Smooth muscle cell of the brain vasculature (primary cell): ENCODE measurements at places on chromosomes 5 and 9.

GRCh38 chr5:102107865-102108264 is 188.2 kb downstream of the SLCO4C1 start:
- DNase-seq, result no peak

DNA sequence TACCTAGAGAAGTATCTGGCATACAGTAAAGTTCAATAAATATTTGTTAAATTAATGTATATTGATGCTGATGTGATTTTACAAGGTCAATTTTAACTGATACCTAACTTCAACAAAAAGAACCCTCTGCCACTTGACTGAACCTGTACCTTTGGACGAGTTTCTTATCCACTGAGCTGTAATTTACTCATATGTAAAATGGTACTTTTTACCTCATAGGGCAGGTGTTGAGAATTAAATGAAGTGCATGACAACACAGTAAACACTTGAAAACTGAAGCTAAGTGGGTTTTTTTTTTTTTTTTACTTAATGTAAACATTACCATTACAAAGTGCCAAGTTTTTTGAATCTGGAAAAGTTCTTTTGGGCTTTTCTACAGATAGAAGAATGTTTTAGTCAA is 15.4 kb downstream of the NIPSNAP3B start:
- no peak for DNase-seq

GRCh38 chr9:81649475-81650240 is 39.7 kb downstream of the TLE1 start:
- no peak for DNase-seq

- no peak for DNase-seq
These were observed 32.9 kb downstream of the FAM81B start for GRCh38 chr5:95424016-95424415.

- no peak for DNase-seq
These were observed 210.1 kb downstream of the EPB41L4A start for GRCh38 chr5:112208699-112209615.

DNA sequence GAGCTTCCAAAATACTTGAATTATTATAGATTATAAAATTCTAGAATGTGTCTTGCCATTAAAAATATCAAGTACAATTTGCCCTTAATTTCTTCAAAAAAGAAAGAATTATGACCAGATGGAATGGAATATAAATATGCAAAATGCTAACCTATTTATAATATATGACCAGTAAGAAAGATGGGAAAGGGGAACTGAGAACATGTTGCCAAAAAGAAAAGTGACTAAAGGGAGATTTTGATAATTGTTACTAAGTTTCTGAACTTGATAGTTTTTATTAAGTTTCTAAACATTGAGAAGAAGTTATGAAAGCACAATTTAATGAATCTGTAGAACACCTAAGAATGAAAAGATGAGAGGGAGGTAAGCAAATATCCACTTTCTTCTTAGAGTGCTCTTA is 188.4 kb upstream of the NR4A3 start:
- no peak for DNase-seq
